ENCODE measurements at places on chromosomes 12 and 14. TPM values are rescaled to one million over a fixed set of nuclear protein-coding genes. Genes with fewer than 3 reads are reported as not detected.

The FOXG1 gene
- 0.09 TPM for total RNA-seq

The ABCD2 gene
- total RNA-seq: not detected

The GNG2 gene
- 3.2 TPM for total RNA-seq

The RND1 gene
- 18.7 TPM for total RNA-seq

The CFAP251 gene
- total RNA-seq: 1.2 TPM

The SP1 gene
- total RNA-seq: 24.2 TPM

The GLIPR1L2 gene
- total RNA-seq: not detected

The FOXN4 gene
- total RNA-seq: 0.12 TPM

The RNASE7 gene
- total RNA-seq: not detected

The MANSC4 gene
- total RNA-seq: not detected

The NXPH4 gene
- 3.8 TPM for total RNA-seq

Measured in A549 treated with CpdA at 1 μM for 4 hours (cell line).